ENCODE measurements at places on chromosomes 5 and 9.

DNA sequence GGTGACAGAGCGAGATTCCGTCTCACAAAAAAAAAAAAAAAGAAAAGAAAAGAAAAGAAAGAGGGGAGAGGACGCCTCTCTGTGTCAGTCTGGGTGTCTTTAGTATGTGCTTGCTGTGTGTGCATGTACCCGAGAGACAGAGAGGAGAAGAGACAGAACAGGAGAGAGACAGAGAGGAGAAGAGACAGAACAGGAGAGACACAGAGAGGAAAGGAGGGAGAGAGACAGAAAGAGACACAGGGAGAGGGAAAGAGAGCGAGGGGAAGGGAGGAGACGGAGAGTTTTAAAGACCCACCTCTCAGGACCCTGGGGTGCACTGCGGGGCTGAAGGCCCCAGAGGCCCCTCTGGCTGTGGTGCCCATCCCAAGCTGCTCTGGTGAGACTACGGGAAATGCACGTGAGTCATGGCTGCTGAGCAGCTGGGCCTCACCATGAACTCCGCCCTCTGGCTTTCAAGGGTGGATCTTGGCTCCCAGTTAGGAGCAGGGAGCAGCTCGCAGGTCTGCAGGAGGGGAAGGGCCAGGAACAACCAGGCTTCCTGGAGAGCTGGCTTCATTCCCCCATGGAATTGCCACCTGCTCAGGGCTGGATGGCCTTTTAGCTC is 7.9 kb downstream of the SLC6A3 start:
- no peak for DNase-seq

- no peak for DNase-seq
Observed at GRCh38 chr9:112878752-112879151, 11.9 kb downstream of the SLC46A2 start.

GRCh38 chr5:53416144-53416738 is 64.2 kb upstream of the FST start:
- no peak for DNase-seq

DNA sequence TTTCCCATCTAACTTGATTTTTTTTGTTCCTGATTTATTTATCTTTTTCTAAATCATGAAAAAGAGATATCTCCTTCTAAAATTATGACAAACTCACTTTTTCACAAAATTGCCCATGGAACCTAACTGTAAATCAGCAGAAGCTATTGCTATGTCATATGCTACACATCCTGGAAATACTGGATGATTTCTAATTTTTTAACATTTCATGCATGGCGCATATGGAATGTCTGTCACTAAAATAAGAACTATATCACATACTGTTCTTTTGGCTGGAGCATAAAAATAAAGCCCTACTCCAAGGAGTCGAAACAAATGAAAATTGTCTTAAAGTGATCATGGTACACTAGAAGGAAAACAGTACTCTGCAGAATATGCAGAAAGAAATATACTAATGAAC is 60.6 kb downstream of the CAMK4 start:
- no peak for DNase-seq

GRCh38 chr5:113047234-113047633 is 70.6 kb downstream of the DCP2 start:
- no peak for DNase-seq

- no peak for DNase-seq
Observed at GRCh38 chr9:98887918-98888510, 55.7 kb upstream of the COL15A1 start.

DNA sequence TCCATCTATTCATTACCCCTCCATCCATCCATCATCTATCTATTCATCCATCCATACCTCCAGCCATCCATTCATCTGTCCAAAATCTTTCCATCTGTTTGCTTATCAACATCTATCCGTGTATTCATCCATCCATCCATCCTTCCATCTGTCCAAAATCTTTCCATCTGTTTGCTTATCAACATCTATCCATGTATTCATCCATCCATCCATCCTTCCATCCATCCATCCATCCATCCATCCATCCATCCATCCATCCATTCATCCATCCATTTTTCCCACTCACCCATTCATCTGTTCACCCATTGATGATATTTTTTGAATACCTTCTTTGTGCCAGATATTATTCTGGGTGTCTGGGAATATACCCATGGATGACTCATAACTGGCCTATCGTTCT is 12.8 kb downstream of the VCAN start:
- no peak for DNase-seq

- DNase-seq = no peak
Observed at GRCh38 chr5:65032250-65032649, 263.5 kb downstream of the CWC27 start.

- DNase-seq = no peak
Observed at GRCh38 chr9:130422546-130422945, 22.2 kb upstream of the ASS1 start.

GRCh38 chr5:154486427-154486866 is 8.4 kb upstream of the HAND1 start:
- DNase-seq = no peak

GRCh38 chr5:142600611-142601358 is 85.1 kb downstream of the FGF1 start:
- DNase-seq = no peak

- no peak for DNase-seq
Observed at GRCh38 chr9:74577956-74578355, 80.8 kb downstream of the RORB start.

GRCh38 chr9:76216161-76216649 is 178.0 kb downstream of the RFK start:
- DNase-seq = no peak

DNA sequence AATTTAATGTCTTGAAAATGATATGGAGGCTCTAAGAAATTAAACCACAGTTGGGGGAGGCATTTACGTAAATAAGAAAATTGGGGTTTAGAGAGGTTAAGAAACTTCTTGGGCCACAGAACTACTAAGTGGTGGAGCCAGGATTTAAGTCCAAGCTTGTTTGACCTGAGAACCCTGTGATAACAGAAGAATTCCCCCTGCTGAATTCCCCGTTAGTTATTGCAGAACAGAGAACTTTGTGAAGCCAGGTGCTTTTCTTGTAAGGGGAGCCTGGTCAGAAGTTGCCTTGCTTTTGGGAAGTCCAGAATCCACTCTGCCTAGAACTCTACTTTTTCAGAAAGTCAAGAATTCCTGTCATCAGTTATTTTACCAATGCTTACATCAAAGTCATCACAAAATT is 309.3 kb upstream of the SEMA6A start:
- no peak for DNase-seq

GRCh38 chr5:137292461-137293027 is 206.6 kb downstream of the SPOCK1 start:
- no peak for DNase-seq

DNA sequence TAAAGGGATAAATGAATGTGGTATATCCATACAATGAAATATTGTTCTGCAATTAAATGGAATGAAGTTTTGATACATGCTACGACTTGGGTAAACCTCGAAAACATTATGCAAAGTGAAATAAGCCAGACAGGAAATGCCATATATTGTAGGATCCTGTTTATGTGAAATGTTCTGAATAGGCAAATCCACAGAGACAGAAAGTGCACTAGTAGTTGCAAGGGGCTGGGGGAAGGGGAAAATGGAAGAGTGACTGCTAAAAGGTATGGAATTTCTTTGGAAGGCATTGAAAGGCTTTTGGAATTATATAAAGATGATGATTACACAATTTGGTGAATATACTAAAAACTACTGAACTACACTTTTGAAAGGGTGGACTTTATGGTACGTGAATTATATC is 97.0 kb downstream of the FOXD1 start:
- DNase-seq = no peak

DNA sequence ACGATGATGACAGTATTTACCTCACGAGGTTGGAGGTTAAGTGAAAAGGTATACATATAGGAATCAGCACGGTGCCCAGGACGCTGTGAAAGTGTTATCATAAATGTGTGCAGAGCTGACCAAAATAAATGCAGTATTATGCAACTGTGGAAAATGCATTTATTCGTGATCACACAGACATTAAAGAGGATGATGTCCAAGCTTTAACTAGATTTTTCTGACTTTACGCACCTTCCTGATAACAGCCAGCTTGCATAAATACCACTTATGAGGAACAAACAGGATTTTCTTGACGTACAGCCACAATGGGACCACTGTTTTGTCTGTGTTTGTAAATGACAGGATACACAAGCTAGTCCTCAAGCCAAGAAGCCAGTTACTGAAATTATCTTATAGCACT is 71.4 kb upstream of the ATP10B start:
- DNase-seq = no peak

DNA sequence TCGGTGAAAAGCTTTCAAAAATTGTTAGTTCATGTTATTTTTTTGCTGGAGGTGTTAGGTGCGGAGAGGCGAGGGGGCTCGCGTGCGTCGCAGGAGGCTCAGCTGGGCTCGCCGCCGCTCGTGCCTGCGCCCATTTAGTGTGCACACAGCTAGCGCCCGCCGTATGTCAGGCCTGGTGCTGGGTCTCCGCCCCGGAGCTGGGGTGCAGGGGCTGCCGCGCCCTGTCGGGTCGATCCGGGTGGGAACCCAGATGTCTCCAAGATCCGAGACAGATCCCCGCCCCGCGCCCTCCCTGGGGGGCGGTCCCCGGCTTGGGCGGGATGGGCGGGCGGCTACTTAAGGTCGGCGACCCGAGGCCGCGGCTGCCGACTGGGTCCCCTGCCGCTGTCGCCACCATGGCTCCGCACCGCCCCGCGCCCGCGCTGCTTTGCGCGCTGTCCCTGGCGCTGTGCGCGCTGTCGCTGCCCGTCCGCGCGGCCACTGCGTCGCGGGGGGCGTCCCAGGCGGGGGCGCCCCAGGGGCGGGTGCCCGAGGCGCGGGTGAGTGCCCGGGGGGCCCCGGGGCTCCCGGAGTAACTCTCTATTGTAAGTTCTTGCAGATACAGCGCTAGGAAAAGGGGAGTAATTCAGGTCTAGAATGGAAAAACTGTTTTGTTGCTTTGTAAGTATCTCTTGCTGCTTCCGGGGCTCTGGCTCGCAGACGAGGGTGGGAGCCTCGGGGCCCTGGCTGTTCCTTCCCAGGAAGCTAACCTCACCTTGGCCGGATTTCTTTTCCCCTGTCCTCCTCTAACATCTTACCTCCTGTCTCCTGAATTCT is 31.7 kb downstream of the GSN start:
- peak; percentile 38 for DNase-seq

DNA sequence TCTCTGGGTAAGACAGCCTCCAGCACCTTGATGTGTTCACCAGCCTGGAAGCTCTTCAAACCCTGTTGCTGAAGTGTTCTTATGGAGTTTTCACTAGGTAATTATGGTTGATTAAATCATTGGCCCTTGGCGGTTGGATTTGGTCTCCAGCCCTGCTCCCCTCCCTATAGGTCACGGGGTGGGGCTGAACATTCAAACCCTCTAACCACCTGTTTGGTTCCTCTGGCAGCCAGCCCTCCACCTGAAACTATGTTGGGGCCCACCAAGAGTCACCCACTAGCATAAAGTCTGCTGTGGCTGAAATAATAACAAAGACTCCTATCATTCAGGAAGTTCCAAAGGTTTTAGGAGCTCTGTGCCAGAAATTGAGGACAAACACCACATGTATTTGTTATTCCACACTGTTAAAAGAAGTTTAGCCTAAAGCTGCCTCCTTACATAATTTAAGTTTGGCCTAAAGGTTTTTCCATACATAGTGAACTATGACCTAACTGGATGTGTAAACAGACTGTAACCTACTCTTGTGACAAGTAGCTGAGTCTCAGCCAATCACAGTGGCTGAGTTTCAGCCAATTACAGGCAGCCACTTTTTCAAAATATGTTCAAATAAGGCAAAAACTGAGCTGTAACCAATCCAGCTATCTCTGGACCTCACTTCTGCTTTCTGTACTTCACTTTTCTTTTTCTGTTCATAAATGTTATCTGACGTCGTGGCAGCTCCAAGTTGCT is 34.8 kb downstream of the TMEM252 start:
- no peak for DNase-seq

DNA sequence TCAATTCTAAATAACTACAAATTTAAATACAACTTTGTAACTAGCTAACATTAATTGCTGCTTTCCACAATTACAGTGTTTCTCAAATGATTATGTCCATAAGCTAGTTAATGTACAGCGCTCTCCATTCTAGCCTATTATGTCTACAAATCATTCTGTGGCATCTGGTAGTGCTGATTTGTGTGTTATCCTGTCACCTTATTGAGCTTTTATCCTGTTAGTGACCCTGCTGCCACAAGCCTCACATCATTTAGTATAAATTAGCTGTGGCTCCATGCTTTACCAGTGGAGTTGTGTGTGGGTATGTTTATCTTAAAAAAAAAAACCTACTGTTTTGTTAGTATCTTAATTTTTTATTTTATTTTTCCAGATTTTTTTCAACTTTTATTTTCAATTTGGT is 112.6 kb upstream of the PJA2 start:
- no peak for DNase-seq

GRCh38 chr5:168176251-168176650 is 115.2 kb upstream of the WWC1 start:
- DNase-seq = no peak

GRCh38 chr9:113578279-113578865 is 114.8 kb downstream of the RGS3 start:
- DNase-seq = no peak

DNA sequence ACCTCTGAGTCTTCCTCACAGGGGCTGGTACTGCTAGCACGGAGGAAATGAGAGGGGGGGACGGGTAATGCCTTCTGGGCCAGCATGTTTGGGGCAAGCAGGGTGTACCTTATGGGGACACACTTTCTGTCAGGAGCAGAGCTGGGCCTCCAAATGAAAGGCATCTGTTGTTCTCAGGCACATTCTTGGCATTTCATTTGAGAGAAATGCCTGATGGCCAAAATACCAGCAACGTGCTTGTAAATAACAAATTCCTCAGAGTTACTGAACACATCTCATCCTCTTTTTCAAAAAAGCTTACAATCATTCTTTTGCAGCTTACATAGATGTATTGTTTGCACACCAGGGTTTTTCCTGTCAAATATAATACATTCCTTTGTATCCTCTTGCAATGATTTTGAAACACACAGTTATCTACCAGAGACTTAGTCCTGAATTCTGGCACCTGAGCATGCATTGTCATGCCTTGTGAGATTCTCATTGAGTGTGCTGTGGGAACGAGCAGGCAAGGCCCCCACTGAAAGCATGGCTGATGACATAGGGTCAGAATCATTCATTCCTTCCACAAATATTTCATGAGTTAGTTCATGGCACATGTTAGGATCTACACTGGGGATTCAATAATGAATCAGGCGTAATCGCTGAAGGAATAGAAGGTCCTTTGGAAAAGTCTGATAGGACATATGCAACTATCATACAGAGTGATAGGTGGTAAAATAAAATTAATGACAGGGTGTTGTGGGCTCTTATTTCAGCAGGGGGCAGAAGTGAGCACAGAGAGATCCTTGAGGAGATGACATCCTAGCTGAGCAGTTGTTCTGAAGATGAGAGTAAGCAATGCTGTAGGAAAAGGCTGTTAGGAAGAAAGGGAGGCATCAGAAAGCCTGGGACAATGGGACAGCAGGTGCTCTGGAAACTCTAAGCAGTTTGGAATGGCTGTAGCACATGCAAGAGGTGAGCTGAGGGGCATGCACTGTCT is 260.9 kb upstream of the TUT7 start:
- no peak for DNase-seq

- DNase-seq = no peak
Observed at GRCh38 chr5:111310711-111311620, 86.8 kb downstream of the CAMK4 start.

GRCh38 chr5:133234911-133235310 is 183.1 kb downstream of the HSPA4 start:
- no peak for DNase-seq

- no peak for DNase-seq
Observed at GRCh38 chr5:135662683-135663082, 83.9 kb upstream of the CXCL14 start.

- DNase-seq = no peak
Observed at GRCh38 chr5:78482948-78483347, 122.5 kb downstream of the SCAMP1 start.

GRCh38 chr5:10194083-10194482 is 55.6 kb downstream of the ATPSCKMT start:
- DNase-seq = no peak

All from occipital lobe (tissue), 3 donors.